ENCODE measurements at places on chromosomes 1 and 21.

GRCh38 chr1:25031601-25031965 lies 101.5 kb upstream of the RUNX3 start:
- H3K4me3 ChIP-seq, result peak overlapping the region; percentile 88
- no peak overlapping the region for H3K27ac ChIP-seq
- no peaks in the 10 kb centered on the region for H3K27me3 ChIP-seq

- H3K27ac ChIP-seq, result no peak overlapping the region
- H3K27me3 ChIP-seq, result peaks cover 26% of the 10 kb centered on the region
- H3K4me1 ChIP-seq, result no peaks in the 10 kb centered on the region
- no peak overlapping the region for H3K4me3 ChIP-seq
Measured at GRCh38 chr1:205959789-205960188, 16.5 kb upstream of the SLC26A9 start.

DNA sequence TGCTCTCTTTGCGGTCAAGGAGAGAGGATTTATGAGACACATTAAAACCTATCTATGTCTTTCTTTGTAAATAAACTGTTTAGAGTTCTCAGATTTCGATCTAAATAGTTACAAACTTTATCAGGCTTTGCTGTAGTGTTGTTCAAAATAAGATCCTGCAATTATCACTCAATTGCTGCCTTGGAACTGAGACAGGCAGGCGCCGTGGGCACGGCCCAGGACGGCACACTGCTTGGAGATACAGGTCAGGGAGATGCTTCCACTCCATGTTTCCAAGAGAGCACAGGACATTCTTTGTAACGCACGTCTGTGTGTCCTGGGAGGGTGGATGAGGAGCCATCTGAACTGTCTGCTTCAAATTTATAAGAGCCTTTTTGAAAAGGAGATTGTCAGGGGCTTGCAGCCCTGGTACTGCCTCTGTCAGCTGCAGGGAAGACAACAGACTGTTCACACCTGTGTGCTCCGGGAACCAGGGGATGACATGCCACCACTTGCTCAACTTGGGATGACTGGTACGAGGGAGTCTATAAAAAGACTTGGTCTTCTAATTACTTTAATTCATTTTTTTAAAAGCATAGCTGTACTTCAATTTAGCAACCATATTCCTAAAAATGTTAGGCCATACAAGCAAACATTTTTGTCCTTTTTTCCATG lies 472.9 kb upstream of the RUNX1 start:
- H3K4me3 ChIP-seq, result no peak overlapping the region
- H3K27me3 ChIP-seq, result no peaks in the 10 kb centered on the region
- no peak for DNase-seq
- peaks cover 21% of the 10 kb centered on the region for H3K4me1 ChIP-seq
- H3K36me3 ChIP-seq, result no peaks in the 10 kb centered on the region

DNA sequence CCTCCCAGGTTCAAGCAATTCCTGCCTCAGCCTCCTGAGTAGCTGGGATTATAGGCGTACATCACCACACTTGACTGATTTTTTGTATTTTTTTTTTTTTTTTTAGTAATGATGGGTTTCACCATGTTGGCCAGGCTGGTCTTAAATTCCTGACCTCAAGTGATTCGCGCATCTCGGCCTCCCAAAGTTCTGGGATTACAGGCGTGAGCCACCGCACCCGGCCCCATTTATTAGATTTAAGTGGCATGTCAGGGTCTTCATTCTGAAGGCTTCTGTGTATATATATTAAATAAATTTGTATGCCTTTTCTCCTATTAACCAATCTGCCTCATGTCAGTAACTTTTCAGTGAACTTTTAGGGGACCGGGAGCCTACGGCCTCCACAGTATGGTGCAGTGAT lies 6.0 kb upstream of the CLIC4 start:
- no peaks in the 10 kb centered on the region for H3K36me3 ChIP-seq
- no peak for DNase-seq
- H3K27me3 ChIP-seq, result peaks cover 13% of the 10 kb centered on the region
- peaks cover 14% of the 10 kb centered on the region for H3K4me1 ChIP-seq

- peaks cover 12% of the 10 kb centered on the region for H3K4me1 ChIP-seq
- H3K27me3 ChIP-seq, result peaks cover 19% of the 10 kb centered on the region
- no peak overlapping the region for H3K4me3 ChIP-seq
- H3K27ac ChIP-seq, result no peak overlapping the region
- no peaks in the 10 kb centered on the region for H3K36me3 ChIP-seq
Measured at GRCh38 chr1:226454349-226454748, 46.5 kb upstream of the PARP1 start.

Measured in activated naive CD8-positive, alpha-beta T cell treated with anti-CD3 and anti-CD28 coated beads, Interleukin-2, amount 10 ng/mL, durations not matched to agents 7 days and 5 days (primary cell).